Psoas muscle (tissue), 8 donors: ENCODE measurements at places on chromosomes 7 and 10.

DNA sequence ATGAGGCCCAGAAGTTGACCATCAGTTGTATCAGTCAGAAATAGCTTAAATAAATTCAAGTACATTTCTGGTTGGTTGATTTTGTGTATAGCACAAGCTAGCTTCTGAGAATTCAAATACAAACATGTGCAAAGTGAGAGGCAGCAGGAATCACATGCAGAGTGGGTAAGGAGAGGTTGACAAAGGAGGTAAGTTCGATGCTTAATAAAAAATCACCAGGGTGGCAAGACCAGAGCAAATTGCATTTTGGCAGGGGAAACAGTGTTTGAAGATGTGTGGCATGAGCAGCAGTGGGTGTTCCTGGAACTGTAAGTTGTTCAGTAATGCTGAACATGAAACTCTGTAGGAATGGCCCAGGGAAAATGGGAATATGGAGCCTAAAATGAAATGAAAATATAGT lies 52.6 kb downstream of the GNAI1 start:
- DNase-seq = no peak

- no peak for DNase-seq
Observed at GRCh38 chr7:73839290-73839689, 3.0 kb downstream of the METTL27 start.

DNA sequence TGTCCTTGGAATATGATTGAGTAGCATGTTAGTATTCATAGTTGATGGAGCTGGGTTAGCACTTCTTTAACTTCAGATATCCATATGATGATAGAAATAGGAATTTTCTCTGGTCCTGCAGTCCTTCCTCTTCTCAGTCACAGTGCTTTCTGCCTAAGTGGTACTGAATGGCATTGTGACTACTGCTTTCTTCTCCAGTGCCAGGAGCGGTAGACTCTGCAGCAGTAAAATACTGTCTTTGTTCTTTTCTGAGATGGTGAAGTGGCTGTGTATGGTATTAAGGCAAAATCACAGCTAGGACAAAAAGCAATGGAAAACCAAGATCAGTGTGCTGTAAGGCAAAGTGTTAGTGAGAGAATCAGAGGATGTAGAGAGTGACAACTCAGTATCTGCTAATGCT lies 46.6 kb downstream of the C1GALT1 start:
- no peak for DNase-seq

DNA sequence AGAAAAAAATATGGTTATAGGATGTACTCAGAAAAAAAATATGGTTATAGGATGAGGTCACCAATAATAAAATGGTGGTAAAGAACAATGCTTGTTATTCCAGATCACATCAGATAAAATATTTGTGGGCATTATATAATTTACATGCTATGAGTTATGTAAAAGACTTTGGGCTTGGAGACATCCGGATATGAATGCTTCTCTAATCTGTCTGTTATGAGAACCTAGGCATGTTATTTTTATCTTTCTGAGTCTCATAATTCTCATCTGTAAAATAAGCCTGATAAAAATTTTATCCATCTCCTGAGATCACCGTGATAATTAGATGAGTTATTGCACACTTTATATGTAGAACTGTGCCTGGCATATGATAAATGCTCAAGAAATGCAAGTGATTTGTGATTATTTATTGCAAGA lies 37.8 kb downstream of the DKK1 start:
- DNase-seq = no peak

DNA sequence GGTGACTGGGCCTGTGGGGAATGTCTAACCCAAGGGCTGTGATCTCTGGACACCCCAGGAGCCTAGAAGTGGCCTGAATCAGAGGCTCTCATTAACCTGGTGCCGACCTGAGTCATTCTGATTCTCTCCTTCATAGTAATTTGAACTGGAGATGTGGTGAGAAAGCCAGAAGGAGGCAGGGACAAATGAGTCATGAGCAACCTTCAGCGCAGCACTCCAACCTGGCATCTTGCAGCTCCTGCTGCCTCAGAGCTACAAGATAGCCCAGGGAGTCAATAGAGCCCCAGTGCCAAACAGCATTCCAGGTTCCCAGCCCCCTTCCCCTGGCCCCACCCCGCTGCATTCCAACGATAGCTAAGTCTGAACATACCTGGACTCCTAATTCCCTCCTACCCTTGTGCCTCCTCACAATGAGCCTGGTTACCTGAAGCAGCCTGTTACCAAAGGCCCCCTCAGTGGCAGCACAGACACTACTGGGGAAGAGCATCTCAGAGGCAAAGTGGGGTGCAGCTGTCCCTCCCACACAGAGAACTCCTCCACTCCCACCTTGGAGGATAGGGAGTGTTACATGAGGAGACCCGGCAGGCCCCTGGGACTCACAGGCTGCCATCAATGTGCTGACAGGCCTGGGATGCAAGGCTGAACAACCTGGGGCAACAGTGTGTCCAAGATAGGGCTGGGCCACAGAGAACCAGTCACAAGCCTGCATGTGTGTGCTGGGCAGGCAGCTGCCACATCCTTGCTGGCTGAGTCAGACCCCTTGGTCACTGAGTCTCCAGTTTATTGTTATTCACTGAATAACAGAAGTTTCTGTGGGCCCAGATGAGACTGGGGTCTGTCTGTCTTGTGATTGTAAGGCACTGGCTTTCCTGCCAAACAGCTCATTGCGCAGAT lies 76.8 kb upstream of the LEP start:
- DNase-seq = no peak

DNA sequence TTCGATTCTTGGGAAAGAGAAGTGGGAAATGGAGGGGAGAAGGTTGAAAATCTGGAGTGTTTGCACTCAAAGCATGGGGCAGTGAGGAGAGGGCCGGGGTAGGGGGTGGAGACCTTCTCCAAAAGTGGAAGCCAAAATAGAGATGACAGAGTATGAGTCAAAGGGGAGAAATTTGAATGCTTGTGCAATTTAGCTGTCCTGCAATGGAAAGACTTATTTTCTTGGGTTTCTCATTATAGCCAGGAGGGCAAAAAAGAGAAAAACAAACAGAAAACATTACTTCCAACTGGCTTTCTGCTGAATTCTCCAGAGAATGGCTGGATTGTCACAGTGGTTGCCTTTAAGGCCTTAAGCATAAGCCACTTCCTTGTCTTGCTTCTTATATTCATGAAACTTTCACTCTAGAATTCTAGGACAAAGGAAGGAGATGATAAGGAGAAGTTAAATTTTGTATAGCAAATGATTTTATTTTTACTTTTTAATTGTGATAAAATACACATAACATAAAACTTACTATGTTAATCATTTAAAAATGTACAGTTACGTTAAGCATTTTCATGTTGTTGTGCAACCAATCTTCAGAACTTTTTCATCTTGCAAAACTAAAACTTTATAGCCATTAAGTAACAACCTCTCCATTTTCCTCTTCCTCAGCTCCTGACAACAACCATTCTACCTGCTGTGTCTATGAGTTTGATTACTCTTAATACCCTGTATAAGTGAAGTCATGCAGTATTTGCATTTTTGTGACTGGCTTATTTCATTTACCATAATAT lies 100.2 kb downstream of the GPR85 start:
- DNase-seq = no peak

GRCh38 chr7:127848241-127848640 lies 183.0 kb downstream of the LRRC4 start:
- DNase-seq = no peak

DNA sequence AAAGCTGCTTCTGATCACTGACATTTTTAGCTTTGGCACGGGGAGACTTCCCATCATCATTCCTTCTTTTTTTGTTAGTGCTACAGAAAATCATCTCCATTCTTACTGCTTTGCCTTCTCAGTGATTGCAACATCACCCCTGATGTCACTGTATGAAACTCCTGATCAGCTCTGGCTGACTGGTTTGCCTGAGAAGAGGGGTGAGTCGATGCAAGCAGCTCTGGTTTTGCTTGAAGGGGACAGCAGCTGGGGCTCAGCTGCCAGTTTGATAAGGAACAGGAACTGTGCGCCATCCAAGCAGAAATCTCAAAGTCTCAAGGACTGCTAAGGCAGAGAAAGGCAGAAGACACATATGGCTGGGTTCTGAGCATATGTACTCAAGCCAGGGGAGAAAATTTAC lies 808.5 kb upstream of the CELF2 start:
- no peak for DNase-seq

DNA sequence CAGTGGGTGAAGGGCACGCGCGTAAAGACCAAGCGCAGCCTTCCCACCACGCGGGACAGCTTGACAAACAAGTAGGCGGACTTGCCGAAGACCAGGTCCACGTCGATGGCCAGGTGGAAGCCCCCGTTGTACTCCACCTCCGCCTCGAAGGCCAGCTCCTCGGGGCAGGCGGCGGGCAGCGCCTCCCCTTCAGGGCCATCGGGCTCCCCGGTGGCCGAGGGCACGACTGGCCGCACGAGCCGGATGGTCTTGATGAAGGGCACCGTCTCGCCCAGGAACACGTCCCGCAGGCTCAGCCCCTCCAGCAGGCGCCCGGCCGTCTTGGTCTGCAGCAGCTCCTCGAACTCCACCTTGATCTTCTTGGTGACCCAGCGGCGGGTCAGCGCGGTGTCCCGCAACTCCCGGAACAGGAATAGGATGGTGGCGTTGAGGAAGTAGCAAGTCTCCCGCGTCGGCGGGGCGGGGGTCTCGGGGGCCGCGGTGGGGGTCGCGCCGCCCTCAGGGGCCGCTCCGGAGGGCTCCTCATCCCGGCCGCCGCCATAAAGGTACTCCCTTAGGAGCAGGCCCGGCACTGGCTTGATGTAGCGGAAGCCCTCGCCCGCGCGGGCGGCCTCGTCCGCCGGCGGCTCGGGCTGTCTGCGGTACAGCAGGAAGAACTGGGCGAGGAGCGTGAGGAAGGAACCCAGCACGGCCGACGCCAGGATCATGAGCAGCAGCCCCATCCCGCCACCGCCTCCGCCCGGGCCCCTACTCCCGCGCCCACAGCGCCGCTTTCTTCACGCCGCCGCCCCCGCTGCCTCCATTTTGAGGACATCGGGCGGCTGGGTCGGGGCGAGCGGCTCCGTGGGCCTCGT lies 507 bp downstream of the PDZD8 start:
- no peak for DNase-seq

DNA sequence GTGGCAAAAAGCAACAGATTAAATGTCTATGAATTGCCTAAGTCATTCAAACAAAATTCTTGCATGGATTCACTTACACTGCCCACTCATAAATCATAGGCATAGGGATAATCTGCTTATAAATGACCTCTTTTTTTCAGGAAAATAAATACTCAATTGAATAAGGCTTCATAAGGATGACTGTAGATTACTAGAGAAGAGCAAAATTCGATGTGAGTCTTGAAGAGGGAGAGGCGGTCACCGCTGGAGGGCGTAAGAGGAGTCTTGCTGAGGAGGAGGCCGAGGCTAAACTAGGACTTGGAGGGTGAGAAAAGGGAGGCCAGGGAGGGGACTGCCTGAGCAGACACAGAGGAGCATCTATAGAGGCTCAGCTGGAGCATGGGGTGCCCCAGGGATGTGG lies 135.4 kb upstream of the RSU1 start:
- DNase-seq = no peak

DNA sequence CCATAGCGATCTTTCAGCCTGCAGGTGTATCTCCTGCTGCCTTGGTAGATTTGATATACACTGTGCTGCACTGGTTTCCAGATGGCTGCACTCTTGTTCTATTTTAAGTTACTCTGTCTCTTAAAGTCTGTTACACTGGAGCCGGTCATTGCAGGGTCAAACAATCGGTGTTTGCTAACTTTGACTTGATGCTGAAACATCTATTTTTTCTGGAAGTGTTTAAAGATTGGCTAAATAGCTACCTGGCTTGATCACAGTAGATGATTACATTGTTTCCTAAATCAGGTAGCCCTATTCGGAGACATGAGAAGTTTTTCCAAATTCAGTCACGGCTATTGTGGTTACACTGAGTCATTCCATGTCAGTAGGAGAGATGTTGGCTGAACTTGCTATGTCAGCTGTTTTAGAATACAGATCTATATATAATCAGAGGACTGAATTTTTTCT lies 574.8 kb downstream of the ETV1 start:
- no peak for DNase-seq

GRCh38 chr10:119183664-119184412 lies 5.2 kb upstream of the PRDX3 start:
- no peak for DNase-seq

GRCh38 chr7:918441-919113 lies 35.9 kb downstream of the ADAP1 start:
- DNase-seq = peak; percentile 25

DNA sequence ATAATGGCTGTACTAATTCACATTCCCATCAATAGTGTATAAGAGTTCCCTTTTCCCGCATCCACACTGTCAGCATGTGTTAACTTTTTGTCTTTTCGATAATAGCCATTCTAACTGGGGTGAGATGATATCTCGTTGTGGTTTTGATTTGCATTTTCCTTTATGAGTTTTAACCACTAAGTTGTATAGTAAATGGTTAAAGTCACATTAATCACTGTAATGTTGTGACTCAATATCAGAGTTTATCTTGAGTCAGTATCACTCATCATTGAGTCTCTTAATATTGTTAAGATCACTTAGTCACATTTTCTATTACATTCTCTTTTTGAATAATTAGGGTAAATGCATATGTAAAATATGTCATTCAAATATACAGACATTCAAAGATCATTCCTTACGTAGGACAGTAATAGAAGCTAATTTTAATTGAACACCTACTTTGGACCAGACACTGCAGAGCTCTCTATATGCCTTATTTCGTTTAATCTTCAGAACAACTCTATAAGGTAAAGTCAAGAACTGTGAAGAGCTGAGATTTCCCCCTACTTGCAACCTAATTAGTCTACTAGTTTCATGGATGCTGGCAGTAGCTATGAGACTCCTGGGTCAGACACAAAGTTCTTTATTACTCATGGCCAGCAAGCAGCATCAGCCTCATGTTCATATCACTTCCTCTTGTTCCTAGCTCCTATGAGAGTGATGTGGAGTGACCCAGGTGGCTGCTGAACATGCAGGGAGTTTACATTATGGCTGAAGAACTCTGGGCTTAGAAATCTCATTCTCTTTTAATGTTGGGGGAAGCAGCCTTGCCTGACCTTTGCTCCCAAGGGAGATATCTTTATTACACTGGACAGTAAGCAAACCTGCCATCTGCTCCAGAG lies 30.5 kb downstream of the CREB5 start:
- no peak for DNase-seq

DNA sequence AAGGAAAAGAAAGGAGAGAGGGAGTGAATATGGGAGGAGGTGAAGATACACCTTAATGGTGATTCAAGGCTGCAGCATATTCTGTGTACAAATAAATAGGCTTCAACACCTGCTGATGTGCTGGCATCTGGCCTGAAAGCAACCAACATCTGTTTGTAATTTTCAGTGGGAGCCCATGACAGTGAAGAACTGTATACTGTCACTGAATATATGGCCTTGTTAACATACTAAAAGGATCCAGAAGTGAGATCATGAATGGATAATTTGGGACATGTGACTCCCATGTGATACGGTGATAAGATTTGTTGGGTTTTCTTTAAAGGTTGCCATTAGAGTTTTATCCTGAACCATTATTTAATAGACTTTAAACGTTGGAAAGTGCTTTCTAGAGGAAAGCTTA lies 459.3 kb downstream of the CNTNAP2 start:
- DNase-seq = no peak
